Suprapubic skin (tissue), 4 donors: ENCODE measurements at places on chromosomes 3 and 15. TPM values are rescaled to one million over a fixed set of nuclear protein-coding genes. Genes with fewer than 3 reads are reported as not detected.
A peak's percentile ranks its signal among the peaks of the same experiment; 100 is the strongest.

GRCh38 chr3:110654843-110655502, 416.6 kb upstream of the NECTIN3 start:
- no peak overlapping the region for H3K27ac ChIP-seq
- DNase-seq: no peak
- H3K4me3 ChIP-seq: no peak overlapping the region

The ANKRD63 gene
- not detected for total RNA-seq

DNA sequence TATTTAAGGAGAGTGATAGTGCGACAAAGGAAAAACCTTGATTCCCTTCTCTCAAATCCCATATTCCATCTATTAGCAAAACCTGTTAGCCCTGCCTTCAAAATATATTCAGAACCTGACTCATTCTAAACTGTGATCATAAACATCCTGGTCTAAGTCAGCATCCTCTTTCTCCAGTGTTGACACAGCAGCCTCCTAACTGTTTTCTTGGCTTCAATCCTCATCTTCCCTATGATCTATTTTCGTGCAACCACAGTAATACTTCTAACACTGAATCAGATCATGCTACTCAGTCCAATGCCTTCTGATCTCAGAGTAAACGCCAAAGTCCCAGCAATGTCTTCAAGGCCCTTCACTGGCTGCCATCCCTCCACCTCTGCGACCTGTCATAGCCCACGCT, 785.1 kb downstream of the EDEM1 start:
- H3K4me1 ChIP-seq: no peaks in the 10 kb centered on the region
- H3K27me3 ChIP-seq: no peaks in the 10 kb centered on the region
- no peak overlapping the region for H3K4me3 ChIP-seq

- no peaks in the 10 kb centered on the region for H3K27me3 ChIP-seq
- no peak overlapping the region for H3K27ac ChIP-seq
- no peak for DNase-seq
- H3K36me3 ChIP-seq: no peaks in the 10 kb centered on the region
- no peak overlapping the region for H3K4me3 ChIP-seq
Measured at GRCh38 chr3:123725652-123726400, 141.0 kb upstream of the HACD2 start.

The TASOR gene
- total RNA-seq: 48.2 TPM

- H3K4me3 ChIP-seq: no peak overlapping the region
- no peaks in the 10 kb centered on the region for H3K4me1 ChIP-seq
- no peaks in the 10 kb centered on the region for H3K36me3 ChIP-seq
- H3K27ac ChIP-seq: no peak overlapping the region
- peaks cover 27% of the 10 kb centered on the region for H3K27me3 ChIP-seq
- no peak for DNase-seq
Measured at GRCh38 chr15:98612490-98613110, 35.7 kb upstream of the IGF1R start.

GRCh38 chr15:74790080-74790916, 8.4 kb downstream of the CSK start:
- no peaks in the 10 kb centered on the region for H3K27me3 ChIP-seq
- DNase-seq: no peak
- peak overlapping the region; percentile 2 for H3K4me3 ChIP-seq
- H3K36me3 ChIP-seq: no peaks in the 10 kb centered on the region
- peaks cover 87% of the 10 kb centered on the region for H3K4me1 ChIP-seq

DNA sequence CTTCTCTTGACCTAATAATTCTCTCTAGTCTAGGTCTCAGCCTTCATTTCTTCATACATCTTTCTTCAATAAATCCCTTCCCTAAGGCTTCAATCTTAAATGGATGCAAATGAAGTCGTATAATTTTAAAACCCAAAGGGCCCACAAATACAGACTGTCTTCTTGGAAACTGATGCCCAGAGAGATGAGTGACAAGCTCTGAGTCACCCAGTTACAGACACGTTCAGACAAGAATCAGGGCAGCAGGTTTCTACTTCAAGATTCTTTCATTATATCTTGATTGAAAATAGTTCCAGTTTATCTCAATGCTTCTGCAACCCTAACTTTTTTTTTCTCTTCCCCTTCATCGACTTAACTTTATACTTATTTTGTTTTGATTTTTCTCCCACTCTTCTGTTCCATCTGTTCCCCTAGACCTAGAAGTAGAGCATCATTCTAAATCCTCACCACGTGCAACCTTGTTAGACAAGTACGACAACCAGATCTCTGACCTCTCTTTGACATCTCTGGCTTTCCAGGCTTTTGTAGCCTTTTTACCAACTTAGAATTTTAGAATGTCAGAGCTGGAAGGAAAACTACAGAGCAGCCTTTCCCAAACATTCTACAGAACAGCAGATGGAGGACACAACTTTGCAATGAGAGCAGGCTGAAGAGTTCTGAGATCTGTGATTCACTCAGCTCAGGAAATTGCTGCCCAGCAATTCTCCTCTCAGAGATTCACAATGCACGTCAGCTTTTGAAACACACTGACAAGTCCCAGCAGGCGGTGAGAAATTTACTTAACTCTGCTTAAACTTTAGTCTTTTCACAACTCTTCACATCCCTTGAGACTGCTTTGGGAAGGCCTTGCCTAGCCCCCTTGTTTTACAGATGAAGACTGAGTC, 25.3 kb downstream of the NCEH1 start:
- no peaks in the 10 kb centered on the region for H3K36me3 ChIP-seq
- H3K4me1 ChIP-seq: peaks cover 18% of the 10 kb centered on the region
- DNase-seq: no peak
- no peak overlapping the region for H3K4me3 ChIP-seq

The GREM1 gene
- 0.85 TPM for total RNA-seq

GRCh38 chr15:48866141-48866563, 11.8 kb upstream of the EID1 start:
- no peak for DNase-seq
- no peaks in the 10 kb centered on the region for H3K36me3 ChIP-seq
- H3K27me3 ChIP-seq: no peaks in the 10 kb centered on the region
- no peak overlapping the region for H3K27ac ChIP-seq
- H3K4me1 ChIP-seq: no peaks in the 10 kb centered on the region

- no peak overlapping the region for H3K4me3 ChIP-seq
- no peak for DNase-seq
- H3K27ac ChIP-seq: no peak overlapping the region
- H3K36me3 ChIP-seq: no peaks in the 10 kb centered on the region
Measured at GRCh38 chr3:38173834-38174418, 8.6 kb downstream of the OXSR1 start.

DNA sequence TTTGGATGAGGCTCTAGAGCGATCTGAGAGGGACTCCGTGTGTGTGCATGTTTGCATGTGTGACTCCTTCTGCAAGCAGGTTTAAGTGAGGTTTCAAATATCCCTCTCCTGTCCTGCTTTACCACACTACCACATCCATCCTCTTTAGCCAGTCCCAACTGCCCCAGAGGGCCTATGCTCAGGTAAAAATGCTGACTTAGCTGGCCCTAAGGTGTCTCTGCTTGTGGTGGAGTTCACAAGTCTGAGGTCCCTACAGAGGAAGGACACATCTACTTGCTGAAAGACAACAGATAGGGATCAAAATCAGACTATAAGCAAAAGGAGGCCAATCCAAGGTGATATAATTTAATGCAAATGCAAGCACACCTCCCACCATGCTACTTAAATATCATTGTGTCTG, 87.2 kb downstream of the B3GNT5 start:
- no peaks in the 10 kb centered on the region for H3K36me3 ChIP-seq
- no peak for DNase-seq
- H3K4me3 ChIP-seq: no peak overlapping the region
- no peak overlapping the region for H3K27ac ChIP-seq

The GOLGA6A gene
- 2.8 TPM for total RNA-seq
